ENCODE measurements at places on chromosomes 2 and 18.

DNA sequence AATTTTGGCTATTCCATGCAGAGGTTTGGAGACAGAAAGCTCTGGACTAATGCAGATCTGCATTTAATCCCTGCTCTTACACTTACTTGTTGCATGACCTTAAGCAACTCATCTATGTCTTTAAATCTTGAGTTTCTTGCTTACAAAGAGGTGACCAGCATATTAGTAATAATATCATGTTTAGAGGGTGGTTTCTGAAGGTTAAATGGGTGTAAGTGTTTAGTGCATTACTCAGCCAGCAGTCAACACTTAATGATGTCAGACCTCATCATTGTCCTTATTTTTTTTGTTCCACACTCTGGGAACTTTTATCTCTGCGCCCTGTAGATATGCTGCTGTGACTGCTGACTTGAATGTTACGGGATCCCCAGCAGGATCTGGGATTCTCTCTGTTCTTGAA is 1.7 kb downstream of the IL1RL1 start:
- DNase-seq: no peak

DNA sequence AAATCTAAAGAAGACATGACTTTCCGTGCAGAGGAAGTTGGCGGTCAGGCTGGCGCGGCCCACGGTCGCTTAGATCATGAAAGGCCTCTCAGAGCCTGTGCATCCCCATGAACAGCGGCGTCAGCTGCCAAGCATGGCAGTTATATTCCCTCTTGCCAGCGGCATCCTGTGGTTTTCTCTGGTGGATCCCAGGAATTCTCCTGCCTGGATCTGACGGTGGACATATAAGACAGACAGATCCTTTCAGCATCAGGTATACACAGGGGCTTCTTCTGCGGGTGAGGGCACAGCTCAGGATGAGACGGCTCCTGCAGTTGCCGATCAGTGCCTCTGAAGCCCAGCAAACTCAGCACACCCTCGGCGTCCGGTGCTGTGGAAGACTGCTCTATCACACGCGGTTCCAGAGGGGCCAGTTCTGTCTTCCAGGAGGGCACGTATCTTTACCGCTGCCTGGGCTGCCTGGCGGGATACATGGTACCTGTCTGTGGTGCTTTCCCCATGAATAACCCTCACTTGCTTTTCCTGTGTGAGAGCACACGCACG is 157.8 kb downstream of the LDLRAD4 start:
- DNase-seq: no peak

- DNase-seq: no peak
These were observed 109.1 kb downstream of the CDK15 start for GRCh38 chr2:201915446-201915845.

GRCh38 chr2:76310894-76311633 is 600.3 kb upstream of the GCFC2 start:
- peak; percentile 1 for DNase-seq

- DNase-seq: no peak
These were observed 6.5 kb downstream of the IL1B start for GRCh38 chr2:112829961-112830681.

DNA sequence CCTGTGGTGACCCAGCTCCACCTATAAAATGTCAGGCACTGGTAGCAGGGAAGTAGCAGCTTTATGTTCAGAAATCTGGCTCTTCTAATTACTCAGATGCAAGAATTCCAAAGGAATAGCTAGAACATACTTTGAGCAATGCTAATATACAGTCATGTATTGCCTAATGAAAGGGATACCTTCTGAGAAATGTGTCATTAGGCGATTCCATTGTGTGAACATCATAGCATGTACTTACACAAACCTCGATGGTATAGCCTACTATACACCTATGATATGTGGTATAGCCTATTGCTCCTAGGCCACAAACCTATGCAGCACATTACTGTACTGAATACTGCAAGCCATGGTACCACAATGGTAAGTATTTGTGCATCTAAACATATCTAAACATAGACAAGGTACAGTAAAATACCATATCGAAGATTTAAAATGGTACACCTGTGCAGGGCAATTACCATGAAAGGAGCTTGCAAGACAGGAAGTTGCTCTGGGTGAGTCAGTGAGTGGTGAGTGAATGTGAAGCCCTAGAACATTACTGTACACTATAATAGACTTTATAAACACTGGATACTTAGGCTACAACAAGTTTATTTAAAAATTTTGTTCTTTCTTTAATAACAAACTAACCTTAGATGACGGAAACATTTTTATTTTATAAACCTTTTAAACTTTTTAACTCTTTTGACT is 50.3 kb upstream of the ETAA1 start:
- no peak for DNase-seq

DNA sequence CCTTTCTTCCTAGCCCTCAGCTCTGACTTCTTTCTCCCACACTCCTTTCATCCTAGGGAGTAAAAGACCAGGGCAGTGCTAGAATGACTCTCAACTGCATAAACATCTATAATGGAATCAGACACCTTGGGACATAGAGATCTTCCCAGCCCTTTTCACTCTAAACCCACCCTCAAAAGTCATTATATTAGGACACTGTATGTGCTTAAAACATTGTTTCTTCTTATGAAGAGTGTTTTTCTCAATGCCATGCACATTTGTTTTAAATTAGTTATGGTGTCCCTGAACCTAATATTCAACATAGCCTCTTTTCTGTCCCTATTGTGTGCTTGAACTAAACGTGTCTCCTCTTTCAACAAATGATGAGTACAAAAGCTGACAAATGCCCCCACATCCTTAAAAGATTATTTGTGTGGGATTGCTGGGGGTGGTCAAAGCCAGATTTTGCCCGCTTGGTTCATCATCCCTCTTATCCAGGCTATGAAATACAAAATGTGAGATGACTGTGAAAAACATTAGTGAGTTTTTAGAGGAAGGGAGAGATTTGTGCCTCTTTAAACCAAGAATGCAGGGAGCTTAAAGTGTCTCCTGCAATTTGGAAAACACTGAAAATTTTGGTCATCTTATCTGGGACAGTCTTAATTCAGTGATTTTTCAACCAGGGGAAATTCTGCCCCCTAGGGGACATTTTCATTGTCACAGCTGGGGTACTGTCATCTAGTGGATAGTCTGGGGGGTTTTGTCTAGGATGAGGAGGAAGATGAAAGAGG is 29.0 kb downstream of the SERPINB5 start:
- no peak for DNase-seq

DNA sequence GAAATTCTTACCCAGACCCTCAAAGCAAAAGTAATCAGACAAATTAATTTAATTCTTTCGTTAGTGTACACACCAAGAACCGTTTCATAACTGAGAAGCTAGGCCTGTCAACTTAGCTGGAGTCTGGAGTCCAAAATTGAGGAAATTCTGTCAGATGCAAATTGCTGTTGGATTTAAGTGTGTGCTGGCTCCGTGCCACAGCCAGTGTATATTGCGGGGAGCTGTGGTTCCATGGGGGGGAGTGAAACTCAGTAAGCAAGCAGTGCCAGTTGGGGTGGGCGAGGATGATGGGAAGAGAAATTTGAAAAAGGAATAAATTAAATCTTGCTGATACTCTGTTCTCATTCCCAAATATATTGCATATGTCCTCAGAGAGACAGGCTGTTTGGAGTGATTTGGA is 4.0 kb downstream of the ARPC2 start:
- DNase-seq: no peak

DNA sequence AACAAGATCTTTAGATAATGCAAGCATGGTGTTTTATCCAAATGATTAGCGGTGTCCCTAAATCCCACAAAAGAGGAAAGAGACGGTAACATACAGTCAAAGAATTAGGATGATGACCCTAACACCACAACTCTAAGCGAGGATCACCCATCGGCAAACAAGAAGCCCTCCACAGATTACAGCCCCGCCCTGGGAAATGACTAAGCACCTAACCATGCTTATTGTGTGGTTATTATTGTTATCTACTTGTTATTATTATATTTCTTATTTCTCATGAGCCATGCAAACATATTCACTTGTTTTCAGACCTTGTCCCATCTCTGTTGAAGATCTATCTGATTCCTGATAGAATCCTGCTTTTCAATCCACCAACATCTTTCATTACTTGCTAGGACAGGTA is 651.3 kb downstream of the NYAP2 start:
- no peak for DNase-seq

GRCh38 chr2:143357966-143358365 is 228.7 kb downstream of the ARHGAP15 start:
- DNase-seq: peak; percentile 37

DNA sequence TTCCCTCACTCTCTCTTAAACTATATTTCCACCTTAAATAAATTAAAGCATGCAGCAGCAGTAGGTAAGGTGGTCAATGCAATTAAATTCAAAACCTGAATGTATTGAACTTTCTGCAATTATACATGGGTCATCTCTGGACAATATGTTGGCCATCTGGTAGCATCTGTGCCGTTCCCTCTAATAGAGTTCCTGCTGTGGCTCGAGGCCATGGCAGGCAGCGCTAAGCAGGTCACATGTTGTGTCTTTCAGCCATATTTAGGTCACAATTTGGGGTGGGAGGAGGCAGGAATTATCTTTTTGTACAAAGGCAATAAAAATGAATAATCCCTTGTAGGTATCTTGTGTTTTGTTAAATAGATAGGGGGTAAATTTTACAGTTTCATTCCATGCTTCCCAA is 676.2 kb downstream of the ZEB2 start:
- no peak for DNase-seq

DNA sequence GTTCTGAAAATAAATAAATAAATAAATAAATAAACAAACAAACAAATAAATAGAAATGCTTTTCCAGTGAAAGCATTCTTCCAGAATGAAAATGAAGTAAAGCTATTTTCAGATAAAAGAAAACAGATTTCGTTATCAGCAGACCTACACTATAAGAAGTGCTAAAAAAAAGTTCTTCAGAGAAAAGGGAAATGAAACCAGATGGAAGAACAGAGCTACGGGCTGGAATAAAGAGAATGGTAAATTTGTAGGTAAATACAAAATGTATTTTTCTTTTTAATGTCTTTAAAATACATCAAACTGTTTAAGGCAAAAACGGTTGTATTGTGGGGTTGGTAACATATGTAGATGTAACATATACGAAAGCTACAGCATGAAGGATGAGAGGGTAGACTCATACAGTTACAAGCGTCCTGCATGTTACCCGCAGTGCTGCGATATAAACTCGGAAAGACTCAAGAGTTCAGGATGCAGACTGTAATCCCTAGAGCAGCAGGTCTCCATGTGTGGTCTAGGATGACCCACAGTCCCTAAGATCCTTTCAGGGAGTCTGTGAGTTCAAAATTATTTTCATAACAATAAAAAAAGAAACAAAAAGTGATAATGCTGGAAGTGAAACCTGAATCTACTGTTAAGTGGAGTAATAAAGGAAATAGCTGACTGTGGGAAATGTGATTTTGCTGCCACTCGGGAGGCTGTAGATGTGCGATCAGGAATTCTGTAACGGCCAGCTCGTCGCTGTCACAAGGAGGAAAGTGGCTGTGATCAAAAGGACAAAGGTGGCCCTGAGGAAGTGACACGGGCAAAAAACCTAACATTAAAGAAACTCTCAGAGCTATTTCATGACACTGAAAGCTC is 5.3 kb upstream of the RAB12 start:
- no peak for DNase-seq

- DNase-seq: no peak
These were observed 83.7 kb downstream of the FMNL2 start for GRCh38 chr2:152418688-152419087.

GRCh38 chr18:75868031-75868430 is 440.5 kb upstream of the SMIM21 start:
- no peak for DNase-seq

DNA sequence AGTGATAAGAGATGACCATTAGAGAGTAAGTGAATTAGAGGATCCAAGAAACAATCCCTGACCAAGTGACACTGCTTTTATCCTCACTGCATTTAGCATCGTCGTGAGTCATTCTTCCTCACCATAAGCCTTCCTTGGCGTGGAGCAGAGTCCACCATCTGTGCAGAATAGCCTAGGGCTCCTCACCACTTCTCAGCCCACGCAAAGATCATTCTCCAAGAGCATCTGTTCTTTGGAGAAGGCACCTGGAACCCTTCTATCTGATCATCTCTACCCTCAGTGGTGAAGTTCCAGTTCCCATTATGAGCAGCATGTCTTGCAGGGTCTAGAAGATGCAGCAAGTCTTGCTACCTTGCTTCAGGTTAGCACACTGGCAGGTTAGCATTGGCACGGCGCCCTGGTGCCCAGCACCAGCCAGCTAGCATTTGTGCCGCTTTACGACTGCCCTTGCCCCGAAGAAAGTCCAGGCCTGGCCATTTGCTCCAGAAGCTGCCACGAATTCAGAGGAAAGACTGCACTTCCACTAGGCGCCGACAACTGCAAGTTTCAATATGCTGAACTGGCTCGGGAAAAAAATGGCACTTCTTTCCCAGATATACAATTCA is 225.8 kb downstream of the TTC32 start:
- no peak for DNase-seq

DNA sequence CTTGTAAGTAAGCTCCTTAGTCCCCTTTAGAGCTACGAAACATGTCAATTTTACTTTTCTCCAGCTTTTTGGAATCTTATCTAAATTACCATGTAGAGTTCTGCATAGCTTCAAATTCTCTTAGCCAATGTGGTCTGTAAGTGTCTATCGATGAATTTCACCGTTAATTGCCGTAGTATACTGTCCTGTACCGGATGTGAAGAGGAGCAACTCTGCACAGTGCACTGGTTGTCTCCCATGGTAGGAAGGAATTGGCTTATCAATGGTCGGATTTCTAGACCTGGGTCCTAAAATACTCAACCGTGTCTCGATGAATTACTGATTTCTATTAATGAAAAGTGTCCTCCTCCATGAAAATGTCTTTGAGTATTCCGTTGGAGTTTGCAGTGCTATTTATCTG is 1.9 kb downstream of the NOP58 start:
- DNase-seq: no peak

DNA sequence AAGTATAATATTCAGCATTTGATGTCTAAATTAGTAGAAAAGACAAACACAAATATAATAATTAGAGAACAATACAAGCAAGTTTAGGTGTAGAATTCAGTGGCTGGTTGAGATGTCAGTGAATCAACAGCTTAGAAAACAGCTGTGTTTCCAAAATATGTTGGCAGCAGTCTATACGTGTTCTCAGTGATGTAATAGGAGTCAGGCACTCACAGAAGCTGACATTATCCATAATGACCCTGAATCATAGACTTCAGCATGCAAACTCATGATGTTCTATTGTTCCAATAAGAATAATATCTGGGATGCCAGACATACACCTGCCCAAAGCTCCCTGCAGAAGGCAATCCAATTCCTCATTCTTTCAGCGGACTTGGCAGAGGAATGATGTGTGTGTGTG is 164.7 kb downstream of the SLC8A1 start:
- no peak for DNase-seq

DNA sequence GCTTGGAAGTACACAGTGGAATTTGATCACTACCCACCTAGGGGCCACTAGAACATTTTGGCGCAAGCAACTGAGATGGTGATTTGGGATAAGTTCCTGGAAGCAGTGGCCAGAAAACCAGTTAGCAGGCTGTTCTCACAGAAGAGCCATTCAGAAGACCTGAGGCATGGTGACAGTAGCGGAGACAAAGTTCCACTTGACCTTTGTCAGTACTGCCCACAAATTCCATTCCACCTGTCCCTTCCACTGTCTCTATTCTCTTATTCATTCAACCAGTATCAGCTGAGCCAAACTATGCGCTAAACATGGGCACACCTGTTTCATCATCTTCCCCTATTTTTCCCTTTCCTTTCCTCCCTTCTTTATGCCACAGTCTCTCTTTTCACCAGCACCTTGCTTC is 59.2 kb upstream of the PPP1CB start:
- DNase-seq: no peak

GRCh38 chr2:6355886-6356761 is 509.6 kb downstream of the CMPK2 start:
- no peak for DNase-seq
